ENCODE measurements at places on chromosomes 2 and 18. TPM values are rescaled to one million over a fixed set of nuclear protein-coding genes. Genes with fewer than 3 reads are reported as not detected.

DNA sequence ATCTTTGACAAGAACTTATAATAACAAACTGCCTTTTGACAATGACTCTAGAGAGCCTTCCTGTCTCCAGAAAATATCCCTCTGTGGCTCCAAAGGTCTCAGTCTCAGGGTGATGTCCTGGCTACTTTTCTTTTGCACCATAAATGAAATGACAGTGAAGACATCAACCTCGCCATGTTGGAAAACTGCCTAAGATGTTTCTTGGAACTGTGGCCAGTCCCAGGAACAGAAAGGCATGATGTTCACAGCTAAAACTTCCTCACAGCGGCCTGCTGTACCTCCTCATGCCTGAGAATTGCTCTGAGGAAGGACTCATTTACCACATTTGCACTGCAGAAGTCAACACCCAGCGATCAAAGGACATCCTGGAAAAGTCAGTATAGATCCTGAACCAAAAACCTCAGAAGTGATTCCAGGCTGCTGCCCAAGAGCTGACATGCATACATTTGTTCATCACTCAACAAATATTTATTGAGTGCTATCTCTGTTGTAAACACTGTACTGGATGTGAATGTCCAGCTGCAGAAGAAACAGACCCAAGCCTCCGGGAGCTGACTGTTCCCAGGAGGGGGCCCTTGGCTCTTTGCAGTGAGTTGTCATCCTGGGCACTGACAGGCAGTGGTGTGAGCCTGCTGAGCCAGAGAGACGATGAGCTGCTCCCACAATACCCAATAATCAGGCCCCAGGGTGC lies 64.3 kb upstream of the ACSL3 start:
- no peak for DNase-seq

GRCh38 chr2:457792-458424 lies 170.0 kb upstream of the ALKAL2 start:
- no peak for DNase-seq

DNA sequence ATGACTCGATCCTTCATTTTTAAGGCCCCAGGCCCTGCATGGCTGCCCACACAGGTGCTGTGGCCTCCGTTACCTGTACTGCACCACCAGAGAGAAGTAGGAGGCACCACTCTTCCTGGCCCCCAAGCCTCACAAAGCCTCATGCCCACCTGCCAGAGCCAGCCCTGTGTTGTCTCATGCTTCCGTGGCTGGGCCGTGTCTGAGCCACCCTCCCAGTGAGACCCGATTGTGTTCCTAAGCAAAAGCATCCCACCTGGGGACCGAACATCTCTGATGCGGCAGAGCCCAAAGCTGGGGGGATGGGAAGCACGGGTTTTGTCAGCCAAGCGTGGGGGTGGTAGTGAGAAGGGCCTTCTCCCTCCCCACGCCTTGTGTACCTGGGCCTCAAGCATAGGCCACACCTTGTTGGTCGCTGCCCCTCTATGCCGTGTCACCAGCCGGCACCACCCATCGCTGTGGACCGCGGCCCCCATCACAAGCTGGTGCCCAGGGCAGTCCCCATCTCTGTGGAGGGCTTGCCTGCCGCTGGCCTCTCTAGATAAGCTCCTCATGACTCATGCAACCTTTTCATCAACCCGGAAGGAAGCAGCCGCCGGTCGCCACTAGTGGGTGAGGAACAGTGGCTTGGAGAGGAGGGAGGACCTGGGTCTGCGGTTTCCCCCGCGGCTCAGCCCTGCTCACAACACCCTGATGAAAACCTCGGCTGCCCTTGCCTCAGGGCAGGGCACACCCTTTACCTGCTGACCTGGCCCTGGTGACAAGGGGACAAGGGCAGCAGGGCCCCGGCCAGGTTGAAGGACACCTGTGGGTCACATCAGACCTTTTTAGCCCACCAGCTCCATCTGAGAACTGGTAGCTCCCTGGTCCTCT lies 2.7 kb upstream of the RNPEPL1 start:
- DNase-seq, result peak; percentile 97

DNA sequence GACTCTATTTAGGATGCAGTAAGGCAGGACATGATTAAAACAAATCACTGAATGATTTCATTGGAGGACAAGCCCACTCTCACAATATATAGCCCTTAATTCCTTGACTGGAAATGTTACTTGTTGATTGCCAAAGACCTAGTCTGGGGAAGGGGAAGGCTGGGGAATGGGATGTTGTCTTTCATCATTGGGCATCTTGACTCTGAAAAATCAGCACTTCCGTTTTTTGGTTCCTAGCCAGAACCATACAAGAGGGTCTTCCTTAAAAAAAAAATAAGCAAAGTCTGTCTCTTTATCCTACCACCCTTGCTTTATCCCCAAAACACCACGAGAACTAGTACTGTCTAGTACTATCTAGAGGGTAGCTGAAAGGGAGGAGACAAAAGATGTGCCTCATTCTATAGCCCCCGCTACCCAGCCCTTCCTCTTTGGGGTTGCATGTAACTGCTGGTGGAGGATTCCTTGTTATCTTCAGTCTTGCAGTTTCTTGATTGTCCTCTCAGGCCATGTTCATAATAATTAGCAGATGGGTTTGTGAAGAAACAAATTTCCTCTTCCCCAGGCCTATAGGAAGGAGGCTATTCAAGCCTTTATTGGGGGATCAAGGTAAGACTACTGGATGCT lies 55.8 kb downstream of the NEMP2 start:
- no peak for DNase-seq

GRCh38 chr2:176117823-176118371 lies 1.3 kb downstream of the HOXD10 start:
- no peak for DNase-seq

- DNase-seq, result no peak
Measured at GRCh38 chr2:155215037-155215707, 516.7 kb downstream of the KCNJ3 start.

DNA sequence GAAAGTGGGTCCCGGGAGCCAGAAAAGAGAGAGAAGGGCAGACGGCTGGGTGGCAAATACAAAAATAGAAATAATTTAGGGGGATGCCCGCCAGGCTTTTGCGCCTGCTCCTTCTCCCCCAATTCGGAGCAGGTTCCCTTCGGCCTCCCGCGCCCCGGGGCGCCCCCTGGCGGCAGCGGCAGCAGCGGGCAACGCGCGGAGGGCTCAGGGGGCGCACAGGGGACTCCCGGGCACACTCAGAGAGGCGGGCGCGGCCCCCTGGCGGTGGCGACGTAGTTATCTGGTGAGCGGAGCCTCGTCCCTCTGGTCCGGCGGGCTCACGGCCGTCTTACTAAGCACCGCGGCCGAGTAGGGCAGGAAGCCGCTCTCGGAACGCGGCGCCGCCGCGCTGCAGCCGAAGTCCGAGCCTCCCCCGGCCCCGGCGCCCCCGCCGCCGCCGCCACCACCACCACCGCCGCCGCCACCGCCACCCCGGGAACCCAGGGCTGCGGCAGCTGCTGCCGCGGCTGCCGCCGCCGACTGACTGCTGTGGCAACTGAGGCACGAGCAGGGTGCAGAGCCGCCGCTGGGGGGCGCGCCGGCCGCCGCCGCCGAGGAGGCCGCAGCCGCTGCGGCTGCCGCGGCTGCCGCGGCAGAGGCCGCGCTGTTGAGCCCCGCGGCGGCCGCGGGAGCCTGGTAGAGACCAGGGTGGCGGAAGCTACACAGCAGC lies 3.8 kb downstream of the EVX2 start:
- no peak for DNase-seq

- DNase-seq, result no peak
Measured at GRCh38 chr2:200288670-200289429, 17.6 kb upstream of the SPATS2L start.

DNA sequence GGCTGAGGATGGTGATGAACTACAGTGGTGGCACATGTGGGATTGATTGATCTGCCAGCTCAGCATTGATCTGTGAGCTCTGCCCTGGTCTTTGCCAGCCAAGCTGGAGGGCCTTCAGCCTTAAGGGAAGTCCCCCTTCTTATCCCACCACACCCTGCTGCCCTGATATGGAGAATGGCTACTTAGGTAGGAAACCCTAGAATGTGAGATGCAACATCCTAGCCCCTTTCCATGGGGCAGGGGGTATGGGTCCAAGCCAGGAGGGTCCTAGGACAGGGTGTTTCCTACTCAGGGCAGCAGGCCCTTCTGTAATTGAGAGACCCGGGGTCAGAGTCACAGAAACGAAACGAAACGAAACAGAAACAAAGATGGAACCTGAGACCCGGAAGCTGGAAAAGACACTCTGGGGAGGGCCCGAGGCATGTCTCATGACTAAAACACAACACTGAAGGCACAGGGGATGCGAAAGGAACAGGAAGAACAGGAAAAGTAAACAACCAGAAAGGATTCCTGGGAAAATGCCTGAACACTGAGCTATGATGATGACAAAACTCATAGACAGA lies 16.9 kb upstream of the SULT1C2 start:
- DNase-seq, result no peak

GRCh38 chr2:112821142-112821541 lies 15.4 kb downstream of the IL1B start:
- peak; percentile 22 for DNase-seq

DNA sequence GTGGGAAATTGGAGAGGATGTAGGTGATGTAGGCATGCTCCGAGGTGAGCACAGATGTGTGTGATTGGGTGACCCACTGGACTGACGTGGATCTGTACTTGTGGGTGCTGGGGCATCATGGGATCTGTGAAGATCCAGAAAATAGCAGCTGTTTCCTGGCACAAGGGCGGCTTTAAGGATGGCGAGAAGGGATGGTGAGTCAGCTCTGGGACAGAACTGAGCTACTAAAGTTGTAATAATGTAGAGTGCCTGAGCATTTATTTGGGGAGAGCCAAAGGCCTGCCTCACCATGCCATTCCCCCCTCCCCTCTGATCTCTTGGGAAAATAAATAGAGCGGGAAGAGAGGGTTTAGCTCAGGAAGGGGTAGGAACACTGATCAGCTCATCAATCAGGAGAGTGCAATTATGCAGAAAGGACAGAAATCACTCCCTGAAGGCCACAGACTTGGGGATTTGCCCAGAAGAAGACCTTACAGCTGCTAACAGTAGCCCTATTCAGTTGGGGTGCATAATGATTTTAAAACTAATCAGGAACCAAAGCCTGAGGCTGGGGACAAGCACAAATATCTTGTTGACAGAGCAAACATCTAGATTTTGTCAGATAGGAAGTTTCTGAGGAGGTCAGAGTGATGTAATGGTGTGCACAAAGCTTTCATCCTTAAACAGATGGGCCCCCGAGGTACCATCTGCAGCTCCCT lies 30.3 kb downstream of the TANC1 start:
- DNase-seq, result no peak

GRCh38 chr2:169173876-169174275 lies 104.5 kb downstream of the DHRS9 start:
- no peak for DNase-seq

DNA sequence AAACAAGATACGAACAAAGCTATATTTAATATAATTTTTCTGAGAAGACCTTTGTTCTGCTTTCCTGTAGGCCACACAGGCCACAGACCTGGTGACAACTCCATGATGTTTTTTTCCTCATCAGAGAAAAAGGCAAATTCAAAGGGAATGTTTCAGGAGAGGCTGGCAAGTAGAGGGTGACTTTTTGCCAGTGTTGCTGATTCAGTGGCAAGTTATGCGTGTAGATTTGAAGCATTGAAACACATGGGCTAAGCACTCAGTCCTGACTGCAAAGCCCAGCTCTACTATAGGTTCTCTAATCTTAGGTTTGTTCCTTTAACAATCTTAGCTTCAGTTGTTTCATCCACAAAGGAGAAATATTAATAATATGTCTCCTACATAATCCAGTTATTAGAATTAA lies 499.8 kb downstream of the SUCLG1 start:
- no peak for DNase-seq

- no peak for DNase-seq
Measured at GRCh38 chr2:109638795-109639194, 24.6 kb downstream of the SOWAHC start.

- no peak for DNase-seq
Measured at GRCh38 chr2:75268112-75268511, 68.8 kb upstream of the TACR1 start.

- no peak for DNase-seq
Measured at GRCh38 chr2:179021258-179021657, 28.7 kb downstream of the CCDC141 start.

DNA sequence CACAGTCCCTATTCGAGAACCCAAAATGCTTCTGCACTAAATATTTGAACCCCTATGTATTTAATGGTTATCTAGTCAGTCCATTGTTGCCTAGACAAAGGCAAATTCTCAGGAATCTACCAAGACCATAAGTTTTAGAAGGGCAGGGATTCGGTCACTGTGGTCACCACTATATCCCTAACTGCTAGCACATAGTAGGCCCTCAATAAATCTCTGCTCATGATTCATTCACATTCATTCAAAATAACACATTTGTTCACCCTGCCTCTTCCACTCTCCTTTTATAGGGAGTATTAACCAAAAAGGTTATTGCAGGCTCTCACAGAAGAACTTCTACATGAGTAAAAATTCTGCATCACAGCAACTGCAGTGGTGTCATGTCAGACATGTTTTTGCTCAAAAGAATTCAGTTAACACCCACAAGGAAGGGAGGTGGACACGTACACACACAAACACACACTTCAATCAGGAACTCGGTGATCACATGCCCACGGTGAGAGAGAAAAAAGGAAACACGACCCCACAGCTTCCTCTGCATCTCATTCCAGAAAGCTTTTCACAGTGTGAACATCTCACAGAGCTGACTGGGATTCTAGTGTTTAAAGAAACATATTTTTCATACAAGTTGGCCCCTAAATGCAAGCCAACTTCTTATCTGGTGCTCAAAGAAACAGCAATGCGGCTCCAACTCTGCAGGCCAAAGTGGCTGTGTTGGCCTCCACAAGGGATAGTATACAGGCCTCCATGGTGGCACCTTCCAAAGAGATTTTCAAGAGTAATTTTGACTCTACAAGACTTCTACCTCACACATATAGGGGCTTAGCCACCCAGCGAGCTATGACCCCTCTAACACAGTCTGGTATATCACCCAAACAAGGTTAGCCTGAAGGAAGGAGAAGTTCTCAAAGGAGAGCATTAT lies 98.0 kb downstream of the ANKRD44 start:
- DNase-seq, result peak; percentile 51

OR6B2 gene
- polyA plus RNA-seq, result not detected

LCT gene
- not detected for polyA plus RNA-seq

RNF138 gene
- polyA plus RNA-seq, result 42.8 TPM

CGREF1 gene
- not detected for polyA plus RNA-seq

CETN1 gene
- polyA plus RNA-seq, result not detected

PTPRM gene
- 9.7 TPM for polyA plus RNA-seq

All from immature natural killer cell (primary cell).